ENCODE measurements at places on chromosomes 3 and 15.

DNA sequence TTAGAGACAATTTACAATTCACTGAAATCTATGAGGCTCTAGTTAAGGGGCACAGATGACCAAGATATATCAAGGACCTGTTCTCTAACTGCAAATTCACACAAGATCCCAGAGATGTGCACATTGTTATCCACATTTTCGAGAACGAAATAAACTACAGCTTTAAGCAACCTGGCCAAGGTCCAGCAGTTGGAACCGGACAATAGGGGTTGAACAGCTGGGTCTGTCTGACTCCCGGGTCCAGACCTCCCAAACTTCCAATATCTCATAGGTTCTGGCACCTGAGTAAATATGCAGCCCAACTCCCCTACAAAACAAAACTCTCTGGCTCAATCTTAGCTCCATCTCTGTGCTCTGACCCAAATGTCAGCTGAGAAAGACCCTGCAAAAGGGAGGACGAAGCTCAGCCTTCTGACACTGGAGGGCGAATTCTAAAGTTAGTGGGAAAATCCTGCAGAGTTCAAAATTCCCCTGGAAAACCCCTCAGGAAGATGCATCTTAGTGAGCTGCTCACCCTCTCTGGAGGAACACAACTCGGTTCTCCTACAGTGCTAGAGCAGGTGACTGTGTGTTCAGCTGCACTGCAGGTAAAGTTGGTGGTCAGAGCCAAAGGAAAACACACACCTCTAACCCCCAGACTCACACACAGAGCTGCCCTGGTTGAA is 14.2 kb upstream of the SPATA12 start:
- DNase-seq, result no peak

GRCh38 chr3:125035217-125035616 is 20.6 kb downstream of the HEG1 start:
- no peak for DNase-seq

DNA sequence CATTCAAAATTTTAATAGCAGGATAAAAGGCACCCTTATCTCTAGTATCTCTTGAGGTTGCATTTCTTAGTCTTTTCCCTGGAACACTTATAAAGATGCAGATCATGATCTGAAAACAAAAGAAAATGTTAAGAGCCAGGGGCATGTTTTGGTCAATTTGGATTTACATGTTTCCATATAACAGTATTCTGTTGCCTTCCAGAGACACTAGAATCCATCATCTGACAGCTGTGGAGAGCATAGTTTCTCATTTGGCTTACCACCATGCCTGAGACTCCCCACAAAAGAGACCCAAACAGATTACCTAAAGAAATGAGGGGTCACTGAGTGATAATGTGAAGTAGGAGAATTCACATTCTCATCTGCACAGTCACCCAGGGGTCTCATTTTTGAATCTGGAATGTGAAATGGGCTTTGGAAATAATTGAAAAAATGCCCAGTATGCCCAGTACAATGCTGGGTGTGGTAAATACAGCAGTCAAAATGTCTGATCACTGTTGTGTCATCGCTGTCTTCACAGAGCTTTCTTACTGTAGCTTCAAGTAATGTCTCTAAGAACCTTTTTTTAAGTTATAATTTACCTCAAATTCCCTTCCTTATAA is 79.9 kb upstream of the ZBTB20 start:
- DNase-seq, result no peak

- no peak for DNase-seq
Measured at GRCh38 chr3:22720596-22720995, 482.5 kb upstream of the UBE2E2 start.

- DNase-seq, result no peak
Measured at GRCh38 chr3:101665357-101665756, 11.6 kb downstream of the ZBTB11 start.

DNA sequence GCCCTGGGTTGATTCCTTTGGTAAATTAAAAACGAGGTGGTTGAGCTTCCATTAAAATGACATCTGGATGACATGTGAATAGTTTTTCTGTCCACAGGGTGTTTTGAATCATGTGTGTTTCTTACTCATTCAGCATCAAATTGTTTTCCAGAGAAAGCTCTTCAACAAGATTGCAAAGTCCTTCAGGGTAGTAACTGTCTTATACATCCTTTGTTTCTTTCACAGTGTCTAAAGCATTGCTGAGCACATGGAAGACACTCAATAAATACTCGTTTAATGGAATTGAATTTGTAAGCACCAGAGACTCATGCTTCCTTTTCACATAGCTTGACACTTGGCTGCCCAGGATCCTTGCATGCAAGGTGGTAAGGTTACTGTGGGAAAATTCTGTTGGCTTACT is 223.1 kb upstream of the CNTN6 start:
- no peak for DNase-seq

- no peak for DNase-seq
Measured at GRCh38 chr3:165855581-165855980, 18.4 kb upstream of the BCHE start.

- no peak for DNase-seq
Measured at GRCh38 chr15:62605282-62605681, 437.3 kb upstream of the TPM1 start.

DNA sequence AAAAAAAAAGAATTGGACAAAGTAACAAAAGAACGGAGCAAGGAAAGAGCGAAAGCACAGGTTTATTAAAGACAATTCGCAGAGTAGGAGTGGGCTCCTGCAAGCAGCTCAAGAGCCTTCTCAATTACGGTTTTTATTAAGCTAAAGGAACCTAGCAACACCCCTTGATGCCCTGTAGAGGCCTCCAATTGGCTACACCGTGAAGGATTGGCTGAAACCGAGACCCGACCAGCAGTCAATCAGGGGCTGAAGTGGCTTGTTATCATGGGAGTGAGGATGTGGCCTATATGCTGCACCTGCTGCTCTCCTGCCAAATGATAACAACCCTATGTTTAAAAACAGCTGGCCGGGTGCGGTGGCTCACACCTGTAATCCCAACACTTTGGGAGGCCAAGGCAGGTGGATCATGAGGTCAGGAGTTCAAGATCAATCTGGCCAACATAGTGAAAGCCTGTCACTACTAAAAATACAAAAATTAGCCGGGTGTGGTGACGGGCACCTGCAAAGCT is 20.4 kb upstream of the AP3B2 start:
- no peak for DNase-seq

GRCh38 chr3:134106580-134106979 is 76.9 kb upstream of the SLCO2A1 start:
- DNase-seq, result no peak

GRCh38 chr15:40102897-40103858 is 5.5 kb downstream of the BMF start:
- no peak for DNase-seq

DNA sequence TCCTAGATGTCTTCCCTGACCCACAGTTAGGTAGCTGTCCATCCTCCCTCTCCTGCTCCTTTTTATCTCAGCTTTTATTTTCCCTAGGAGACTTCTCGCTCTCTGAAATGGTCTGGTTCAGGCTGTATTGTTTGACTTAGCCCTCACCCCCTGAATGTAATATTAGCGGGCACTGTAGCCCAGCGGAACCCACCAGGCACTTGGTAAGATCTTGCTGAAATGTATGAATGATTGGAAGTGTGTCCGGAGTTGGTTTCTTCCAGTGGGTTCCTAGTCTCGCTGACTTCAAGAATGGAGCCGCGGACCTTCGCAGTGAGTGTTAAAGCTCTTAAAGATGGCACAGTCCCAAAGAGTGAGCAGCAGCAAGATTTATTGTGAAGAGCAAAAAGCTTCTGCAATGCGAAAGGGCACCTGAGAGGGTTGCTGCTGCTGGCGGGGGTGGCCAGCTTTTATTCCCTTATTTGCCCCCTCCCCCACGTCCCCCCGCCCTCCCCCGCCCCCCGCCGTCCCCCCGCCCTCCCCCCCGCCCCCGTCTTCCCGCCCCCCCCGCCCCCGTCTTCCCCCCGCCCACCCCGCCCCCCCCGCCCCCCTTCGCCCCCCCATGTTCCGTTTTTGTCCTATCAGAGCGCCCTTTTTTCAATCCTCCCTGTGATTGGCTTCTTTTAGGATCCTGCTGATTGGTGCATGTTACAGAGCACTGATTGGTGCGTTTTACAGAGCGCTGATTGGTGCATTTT is 694 bp upstream of the EEFSEC start:
- DNase-seq, result no peak

DNA sequence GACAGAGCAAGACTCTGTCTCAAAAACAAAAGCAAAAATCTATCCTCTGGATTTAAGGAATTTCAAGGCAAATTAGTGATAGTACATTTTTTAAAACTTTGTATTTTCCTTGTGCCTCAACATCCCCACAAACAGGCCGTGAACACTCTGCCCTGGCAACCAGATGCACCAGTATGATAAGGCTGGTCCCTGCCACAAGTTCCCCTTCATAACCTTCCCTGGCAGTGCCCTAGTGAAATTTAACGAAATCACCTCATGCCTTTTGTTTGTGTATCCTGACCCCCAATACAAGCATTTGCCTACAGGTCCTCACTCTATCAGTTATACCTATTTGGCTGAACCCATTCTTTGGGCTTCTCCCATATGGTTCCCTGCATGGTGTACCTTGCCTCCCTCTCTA is 107.4 kb upstream of the FLNB start:
- no peak for DNase-seq
